ENCODE measurements at places on chromosomes 7 and 10. TPM values are rescaled to one million over a fixed set of nuclear protein-coding genes. Genes with fewer than 3 reads are reported as not detected.

Gene KCND2
- total RNA-seq = not detected

Gene TEX36
- total RNA-seq = not detected

Gene RAPGEF5
- 0.18 TPM for total RNA-seq

Gene MLXIPL
- total RNA-seq = 1.4 TPM

Measured in A549 treated with dexamethasone at 1 μM for 4 hours (cell line).